NCI-H1105 treated with DMSO at 0.1 percent for 48 hours (cell line): ENCODE measurements at places on chromosomes 1 and 21.

- no peak for DNase-seq
Observed at GRCh38 chr1:83545066-83545862, 453.7 kb downstream of the TTLL7 start.

DNA sequence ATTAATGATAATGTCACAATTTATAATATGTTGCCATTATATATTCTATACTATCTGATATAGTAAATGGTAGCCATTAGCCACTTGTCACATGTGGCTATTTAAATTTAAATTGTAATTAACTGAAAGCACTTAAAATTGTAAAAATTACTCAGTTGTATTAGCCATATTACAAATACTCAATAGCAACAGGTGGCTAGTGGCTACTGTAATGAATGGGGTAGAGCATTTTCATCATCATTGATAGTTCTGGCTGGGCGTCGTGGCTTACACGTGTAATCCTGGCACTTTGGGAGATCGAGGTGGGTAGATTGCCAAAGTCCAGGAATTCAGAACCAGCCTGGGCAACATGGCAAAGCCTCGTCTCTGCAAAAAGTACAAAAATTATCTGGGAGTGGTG is 16.5 kb downstream of the ZBTB37 start:
- DNase-seq, result no peak

DNA sequence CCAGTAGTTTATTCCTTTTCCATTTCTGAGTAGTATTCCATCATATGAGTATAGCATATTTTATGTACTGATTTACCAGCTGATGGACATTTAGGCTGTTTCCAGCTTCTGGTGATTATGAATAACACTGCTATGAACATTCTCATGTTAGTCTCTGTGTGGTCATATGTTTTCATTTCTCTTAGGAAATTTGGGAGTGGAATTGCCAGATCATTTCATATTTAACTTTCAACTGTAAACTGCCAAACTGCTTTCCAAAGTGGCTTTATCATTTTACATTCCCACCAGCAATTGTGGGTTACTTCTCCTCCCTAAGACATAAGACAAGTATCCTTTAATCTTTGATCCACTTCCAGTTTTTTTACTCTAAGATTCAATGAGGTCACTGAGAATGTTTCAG is 85.7 kb upstream of the RALGPS2 start:
- DNase-seq, result no peak

DNA sequence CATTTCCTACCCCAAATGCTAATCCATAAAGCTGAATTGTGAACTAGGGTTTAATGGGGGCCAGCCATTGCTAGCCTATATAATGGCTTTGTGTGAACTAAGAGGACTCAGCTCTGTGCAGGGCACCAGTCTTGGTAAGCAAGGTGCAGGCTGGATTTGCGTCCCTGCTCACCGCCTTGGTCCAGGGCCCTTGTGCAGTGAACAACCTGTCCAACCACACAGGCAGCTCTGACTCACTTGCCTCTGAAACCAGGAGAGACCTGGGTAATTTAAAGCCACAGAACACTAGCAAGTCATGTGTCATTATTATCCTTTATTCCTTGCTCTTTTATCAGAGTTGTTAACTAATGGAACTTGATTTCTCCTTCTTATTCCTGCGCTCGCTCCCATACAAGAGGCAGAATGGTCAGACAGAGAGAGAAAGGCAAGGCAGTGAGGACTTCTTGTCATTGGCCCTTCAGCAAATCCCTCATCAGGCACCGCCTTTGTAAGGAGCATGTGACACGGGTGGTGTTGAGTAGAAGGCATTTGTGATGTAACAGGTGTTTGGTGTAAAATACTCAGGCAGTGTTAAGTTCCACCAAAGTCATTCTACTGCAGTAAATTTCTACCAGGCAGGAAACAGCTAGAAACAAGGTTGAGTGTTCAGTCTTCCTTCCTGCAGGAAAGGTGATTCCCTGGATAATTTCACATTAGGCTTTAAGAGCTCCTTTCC is 67.3 kb upstream of the OLIG2 start:
- DNase-seq, result no peak

- no peak for DNase-seq
Observed at GRCh38 chr1:227451954-227452353, 111.4 kb upstream of the ZNF678 start.

DNA sequence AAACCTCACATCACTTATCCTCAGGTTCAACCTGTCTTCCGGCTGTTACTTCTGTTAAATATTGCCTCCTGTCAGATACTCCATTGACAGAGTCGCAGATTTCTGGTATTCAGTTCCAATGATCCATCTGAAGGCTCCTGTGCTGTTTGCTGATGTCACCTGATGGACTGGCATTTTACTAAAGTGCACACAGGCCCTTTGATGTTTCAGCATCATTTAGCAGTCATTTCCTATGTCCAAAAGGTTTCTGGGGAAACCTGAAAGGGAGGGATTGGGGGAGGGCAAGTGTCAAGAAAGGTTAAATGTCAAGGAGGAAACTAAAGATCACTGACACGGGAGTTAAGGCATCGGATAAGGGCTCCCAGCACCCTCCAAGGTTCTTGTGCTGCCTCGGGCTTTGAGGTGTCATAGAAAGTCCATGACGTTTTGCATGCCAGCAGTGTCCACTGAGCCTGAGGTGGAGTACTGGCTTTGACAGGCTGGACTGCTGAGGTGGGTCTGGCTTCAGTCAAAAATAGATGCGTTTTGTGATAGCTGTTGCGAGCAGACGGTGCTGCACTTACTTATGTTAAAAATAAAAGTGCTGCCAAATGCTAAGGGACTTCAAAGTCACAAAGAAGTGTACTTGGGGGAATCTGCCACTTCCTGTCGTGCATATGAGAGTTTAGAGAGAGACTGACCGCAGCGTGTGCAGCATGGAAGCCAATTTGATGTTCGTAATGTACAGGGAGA is 30.8 kb downstream of the XCL2 start:
- no peak for DNase-seq

- no peak for DNase-seq
Observed at GRCh38 chr1:31556481-31557006, 19.8 kb upstream of the TINAGL1 start.

- no peak for DNase-seq
Observed at GRCh38 chr21:44401386-44402160, 48.2 kb downstream of the TRPM2 start.

GRCh38 chr1:91877574-91878208 is 8.3 kb downstream of the TGFBR3 start:
- DNase-seq, result no peak

- DNase-seq, result no peak
Observed at GRCh38 chr1:234748713-234749112, 138.7 kb upstream of the IRF2BP2 start.

DNA sequence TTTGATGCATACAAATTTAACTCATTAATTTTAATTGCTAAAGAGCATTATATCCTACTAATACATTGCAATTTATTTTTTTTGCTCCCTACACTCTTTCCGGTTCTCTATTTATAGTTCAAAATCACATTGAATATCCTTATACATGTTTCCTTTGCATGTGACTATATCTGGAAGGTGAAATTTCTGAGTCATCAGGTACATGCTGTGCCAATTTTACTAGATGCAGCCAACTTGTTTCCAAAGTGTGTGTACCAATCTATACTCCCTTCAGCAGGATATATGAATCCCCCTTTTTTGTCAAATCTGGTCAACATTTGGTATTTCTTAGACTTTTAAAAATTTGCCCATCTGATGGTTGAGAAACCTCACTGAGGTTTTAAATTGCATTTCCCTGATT is 602.9 kb upstream of the CAMK1G start:
- DNase-seq, result no peak

DNA sequence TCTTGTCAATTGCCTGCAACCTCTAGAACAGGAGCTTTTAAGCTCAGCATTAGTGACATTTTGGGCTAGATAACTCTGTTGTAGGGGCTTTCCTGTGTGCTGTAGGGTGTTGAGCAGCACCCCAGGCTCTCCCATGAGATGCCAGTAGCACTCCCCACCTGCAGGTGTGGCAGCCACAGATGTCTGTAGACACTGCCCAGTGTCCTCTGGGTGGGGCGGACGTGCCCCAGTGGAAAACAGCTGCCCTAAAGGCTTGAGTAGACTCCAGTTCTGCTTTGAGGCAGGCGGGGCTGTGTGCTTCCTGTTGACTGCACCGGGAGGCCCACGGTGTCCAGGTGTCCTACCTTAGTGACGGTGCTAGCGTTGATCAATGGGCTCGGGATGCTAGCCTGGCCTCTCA is 16.9 kb upstream of the PWP2 start:
- no peak for DNase-seq

DNA sequence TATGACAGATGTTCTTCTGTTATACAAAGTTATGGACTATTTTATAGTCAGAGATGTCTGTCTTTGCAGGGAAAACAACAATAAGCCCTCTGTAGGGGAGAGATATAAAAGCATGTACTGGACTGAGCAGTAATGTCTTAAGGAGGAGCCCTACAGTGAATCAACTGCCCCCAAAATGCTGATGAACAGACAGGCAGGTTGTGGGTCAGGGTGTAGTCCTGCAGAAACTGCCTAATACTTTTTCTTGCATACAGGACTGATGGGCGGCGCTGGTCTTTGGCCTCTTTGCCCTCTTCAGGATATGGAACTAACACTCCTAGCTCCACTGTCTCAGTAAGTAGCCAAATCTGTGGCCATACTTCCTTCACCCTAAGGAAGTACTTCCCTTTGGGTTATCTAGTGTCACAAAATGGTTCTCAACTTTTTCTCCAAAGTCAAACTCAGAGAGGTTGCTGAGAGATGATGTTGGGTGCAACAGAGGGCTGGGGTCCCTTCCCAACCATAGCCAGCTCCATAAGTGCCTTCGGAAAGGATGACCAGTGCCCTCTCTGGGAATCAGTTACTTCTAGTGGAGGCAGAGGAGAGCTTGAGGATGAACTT is 129.8 kb downstream of the PIK3R3 start:
- no peak for DNase-seq
